ENCODE measurements at places on chromosomes 2 and 18.

DNA sequence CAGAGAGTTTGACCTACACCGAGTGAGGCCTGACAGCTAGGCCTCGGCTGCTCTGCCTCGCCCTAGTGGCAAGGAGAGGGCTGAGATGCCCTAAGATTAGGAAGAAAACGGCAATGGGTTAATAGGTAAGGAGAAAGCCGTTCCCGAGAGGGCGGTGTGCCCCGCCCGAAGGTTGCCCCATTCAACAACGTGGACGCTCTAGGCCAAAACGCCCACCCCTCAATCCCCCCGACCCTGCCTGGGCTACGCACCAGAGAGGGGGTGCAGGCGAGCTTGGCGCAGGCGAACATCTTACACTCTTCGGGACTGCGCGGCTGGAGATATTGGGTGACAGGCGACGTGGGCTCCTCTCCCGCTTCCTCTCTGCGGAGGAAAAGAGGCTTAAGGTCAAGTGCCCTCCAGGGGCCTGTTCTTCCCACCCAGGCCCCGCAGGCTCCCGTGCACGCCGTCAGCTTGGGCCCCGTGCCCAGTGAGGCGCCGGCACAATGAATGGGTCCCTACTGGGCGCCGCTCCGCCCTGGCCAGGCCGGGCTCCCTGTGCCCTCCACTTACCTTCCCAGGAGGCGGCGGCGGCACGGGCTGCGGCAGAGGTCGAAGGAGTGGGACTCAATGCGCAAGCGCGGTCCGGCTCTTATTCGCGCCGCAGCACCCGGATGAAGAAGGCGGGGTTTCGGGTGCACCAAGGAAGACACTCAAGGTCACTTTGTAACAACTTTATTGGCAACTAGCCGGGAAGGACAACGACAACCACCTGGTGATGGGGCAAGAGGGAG is at the start of gene ATP5MC3:
Gene ATP5MC3 (minus strand): TSS at position 607 of the 773 bp plus-strand sequence. CDS start 317 bp downstream, at position 290.
- DNase-seq = peak; percentile 96

GRCh38 chr2:15636972-15637785 is 45.5 kb downstream of the DDX1 start:
- peak; percentile 80 for DNase-seq

- DNase-seq = peak; percentile 73
Measured at GRCh38 chr18:33210575-33211189, 229.8 kb downstream of the CCDC178 start.

- peak; percentile 81 for DNase-seq
Measured at GRCh38 chr2:212842544-212843185, 304.1 kb upstream of the ERBB4 start.

- no peak for DNase-seq
Measured at GRCh38 chr2:207658156-207658555, 33.0 kb upstream of the METTL21A start.

Data from adipocyte (in vitro differentiated cells).